ENCODE measurements at places on chromosomes 5 and 9.

- no peak for DNase-seq
These were observed 38.7 kb downstream of the CCDC125 start for GRCh38 chr5:69293882-69294281.

GRCh38 chr5:39023121-39023520 lies 51.1 kb downstream of the RICTOR start:
- no peak for DNase-seq

- no peak for DNase-seq
These were observed 25.3 kb upstream of the PANK3 start for GRCh38 chr5:168604436-168604835.

DNA sequence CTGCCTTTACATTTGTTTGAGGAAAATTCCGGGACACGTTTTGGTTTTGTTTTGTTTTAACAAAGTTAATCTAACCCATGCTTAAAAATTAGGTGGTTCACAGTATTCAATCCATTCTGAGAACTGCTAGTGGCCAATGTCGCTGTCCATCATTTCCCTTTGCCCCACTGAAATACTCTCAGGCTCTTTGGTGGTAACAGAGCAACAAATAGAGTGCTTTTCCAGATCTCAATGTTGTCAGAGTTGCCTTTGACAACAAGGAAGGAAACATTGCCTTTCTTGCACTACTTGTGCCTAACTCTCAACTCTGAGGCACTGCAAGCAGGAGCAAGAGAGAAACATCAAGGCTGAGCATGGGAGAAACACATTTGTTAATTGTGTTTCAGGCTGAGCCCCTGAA lies 154.0 kb downstream of the MCTP1 start:
- DNase-seq, result no peak

DNA sequence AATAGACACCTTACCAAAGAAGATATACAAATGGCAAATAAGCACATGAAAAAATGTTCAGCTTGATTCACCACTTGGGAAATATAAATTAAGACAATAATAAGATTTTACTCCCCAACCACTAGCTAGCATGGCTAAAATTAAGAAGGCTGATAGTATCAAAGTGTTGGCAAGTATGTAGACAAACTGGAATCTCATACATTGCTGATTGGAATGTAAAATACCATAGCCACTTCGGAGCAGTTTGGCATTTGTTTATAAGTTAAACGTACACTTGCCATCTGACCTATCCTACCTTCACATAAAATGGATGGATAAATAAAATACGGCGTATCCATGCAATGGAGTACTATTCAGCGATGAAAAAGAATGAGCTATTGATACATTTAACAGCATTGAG lies 129.2 kb downstream of the ZNF462 start:
- DNase-seq, result no peak

All from hematopoietic multipotent progenitor cell (in vitro differentiated cells).